ENCODE measurements at places on chromosomes 5 and 9. TPM values are rescaled to one million over a fixed set of nuclear protein-coding genes. Genes with fewer than 3 reads are reported as not detected.

CRB2 gene
- total RNA-seq = 0.15 TPM

PTGER4 gene
- total RNA-seq = 7.6 TPM

GARNL3 gene
- total RNA-seq = 3.3 TPM

LYSMD3 gene
- total RNA-seq = 9.8 TPM

ADCY2 gene
- total RNA-seq = not detected

FAM120AOS gene
- total RNA-seq = 50.1 TPM

CDC37L1 gene
- 14.0 TPM for total RNA-seq

SHOC1 gene
- 0.02 TPM for total RNA-seq

OR1Q1 gene
- 0.16 TPM for total RNA-seq

COMMD10 gene
- 34.1 TPM for total RNA-seq

ENTPD8 gene
- total RNA-seq = 0.14 TPM

RICTOR gene
- total RNA-seq = 14.1 TPM

PAXX gene
- 64.2 TPM for total RNA-seq

STK32A gene
- 0.30 TPM for total RNA-seq

ALDH1A1 gene
- total RNA-seq = 5,648 TPM

MYMK gene
- not detected for total RNA-seq

BTNL9 gene
- total RNA-seq = 1.0 TPM

PRR16 gene
- not detected for total RNA-seq

SEC24A gene
- total RNA-seq = 12.4 TPM

LCN15 gene
- total RNA-seq = not detected

GNA14 gene
- total RNA-seq = not detected

CTXN3 gene
- total RNA-seq = not detected

PLPP1 gene
- total RNA-seq = 34.0 TPM

SLCO4C1 gene
- 0.02 TPM for total RNA-seq

PFDN1 gene
- 89.0 TPM for total RNA-seq

NR5A1 gene
- total RNA-seq = 0.11 TPM

C5orf52 gene
- not detected for total RNA-seq

SPINK9 gene
- not detected for total RNA-seq

IFNK gene
- total RNA-seq = not detected

REEP2 gene
- total RNA-seq = 6.2 TPM

GFI1B gene
- total RNA-seq = 0.17 TPM

SLC6A18 gene
- not detected for total RNA-seq

MSANTD3 gene
- 70.1 TPM for total RNA-seq

SPATA31D3 gene
- not detected for total RNA-seq

ENG gene
- 0.07 TPM for total RNA-seq

FRMD3 gene
- total RNA-seq = 6.4 TPM

EGFL7 gene
- 51.5 TPM for total RNA-seq

PGGT1B gene
- 26.3 TPM for total RNA-seq

IL13 gene
- total RNA-seq = not detected

KLF4 gene
- total RNA-seq = 36.8 TPM

ADAMTS13 gene
- 0.30 TPM for total RNA-seq

Data from A549 treated with dexamethasone at 1 μM for 4 hours (cell line).